Effector memory CD8-positive, alpha-beta T cell (primary cell): ENCODE measurements at places on chromosomes 2 and 18.

DNA sequence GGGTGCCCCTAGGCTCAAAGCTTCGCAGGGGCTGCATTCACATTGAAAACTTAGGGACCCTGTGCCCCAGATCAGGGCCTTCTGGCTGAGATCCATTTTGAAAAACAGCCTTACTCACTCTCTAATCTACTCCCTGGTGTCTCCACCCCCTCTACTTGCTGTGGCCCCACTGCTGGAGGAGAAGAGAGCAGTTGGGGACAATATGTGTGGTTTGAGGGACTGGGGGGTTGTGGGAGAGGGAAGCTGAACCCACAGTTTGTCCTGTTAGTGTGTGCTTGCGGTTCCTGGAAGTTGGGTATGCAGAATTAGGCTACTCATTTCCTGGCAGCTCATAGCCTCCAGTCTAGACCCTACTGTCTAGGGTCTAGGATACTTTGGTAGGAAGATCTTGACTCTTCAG is 211.4 kb downstream of the PRKCE start:
- no peak for DNase-seq

- DNase-seq, result no peak
Measured at GRCh38 chr2:70986499-70987189, 8.0 kb downstream of the TEX261 start.

- DNase-seq, result no peak
Measured at GRCh38 chr2:178110681-178111080, 1.6 kb upstream of the RBM45 start.

DNA sequence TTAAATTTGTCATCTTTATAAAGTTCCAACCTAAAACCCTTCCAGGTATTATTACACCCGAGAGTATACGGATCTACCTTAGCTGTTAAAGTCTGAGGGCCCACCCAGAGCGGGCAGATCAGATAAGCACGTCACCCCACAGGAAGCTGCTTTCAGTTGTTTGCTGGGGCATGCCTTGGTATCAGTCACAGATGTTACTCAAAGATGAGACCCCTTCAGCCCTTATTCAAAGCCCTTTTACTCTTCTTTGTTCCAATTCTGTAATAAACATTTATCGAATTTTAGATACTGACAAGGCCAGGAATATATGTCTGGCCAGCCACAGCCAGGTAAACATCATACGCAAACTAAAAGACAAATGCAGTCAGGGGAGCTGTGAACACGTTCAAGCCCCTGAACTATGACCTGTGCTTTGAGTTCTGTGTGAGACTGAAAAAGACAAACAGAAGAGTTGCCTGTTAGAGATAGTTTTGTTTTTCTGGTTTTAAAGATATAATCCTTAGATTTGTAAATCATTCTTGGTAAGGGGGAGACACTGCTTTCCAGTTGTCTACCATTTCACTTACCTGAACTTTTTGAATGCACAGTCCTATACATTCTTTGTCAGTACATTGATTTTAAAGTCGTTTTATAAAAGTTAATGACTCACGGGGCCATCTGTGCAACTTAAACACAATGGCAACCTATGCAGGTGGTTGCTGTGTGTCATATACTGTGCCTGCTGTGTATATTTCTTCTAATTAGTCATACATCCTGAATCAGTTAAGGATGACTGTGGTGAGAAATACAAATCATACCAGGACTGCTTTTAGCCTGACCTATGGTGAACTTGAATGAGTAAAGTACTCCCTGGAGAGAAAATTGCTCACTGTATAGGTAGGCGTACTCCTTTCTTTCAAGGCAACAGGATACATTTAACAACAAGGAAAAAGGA is 100.5 kb upstream of the ITPRID2 start:
- DNase-seq, result no peak

GRCh38 chr2:19902216-19902740 is 495 bp upstream of the TTC32 start:
- DNase-seq, result no peak

GRCh38 chr2:162182395-162182794 is 30.3 kb upstream of the GCG start:
- DNase-seq, result no peak

- no peak for DNase-seq
Measured at GRCh38 chr18:24161304-24161703, 22.4 kb downstream of the CABYR start.

DNA sequence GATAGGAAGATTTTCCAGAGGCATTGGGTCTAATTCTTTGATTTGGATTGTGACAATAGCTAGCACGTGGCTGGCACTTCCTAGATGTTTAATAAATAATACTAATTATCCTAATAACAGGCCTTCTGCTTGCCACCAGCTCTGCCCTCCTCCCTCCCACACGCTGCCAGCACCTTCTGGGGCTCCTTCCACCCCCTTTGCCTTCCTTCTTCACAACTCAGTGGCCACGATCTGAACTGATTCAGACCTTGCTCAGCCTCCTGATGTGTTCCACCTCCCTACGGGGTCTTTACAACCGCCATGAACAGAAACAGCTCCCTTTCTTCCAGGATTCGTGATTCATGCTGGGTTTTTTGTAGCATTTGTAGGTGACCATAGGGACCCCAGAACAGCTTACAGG is 310.3 kb upstream of the HS6ST1 start:
- no peak for DNase-seq

- DNase-seq, result no peak
Measured at GRCh38 chr2:210189452-210190138, 18.4 kb upstream of the KANSL1L start.

DNA sequence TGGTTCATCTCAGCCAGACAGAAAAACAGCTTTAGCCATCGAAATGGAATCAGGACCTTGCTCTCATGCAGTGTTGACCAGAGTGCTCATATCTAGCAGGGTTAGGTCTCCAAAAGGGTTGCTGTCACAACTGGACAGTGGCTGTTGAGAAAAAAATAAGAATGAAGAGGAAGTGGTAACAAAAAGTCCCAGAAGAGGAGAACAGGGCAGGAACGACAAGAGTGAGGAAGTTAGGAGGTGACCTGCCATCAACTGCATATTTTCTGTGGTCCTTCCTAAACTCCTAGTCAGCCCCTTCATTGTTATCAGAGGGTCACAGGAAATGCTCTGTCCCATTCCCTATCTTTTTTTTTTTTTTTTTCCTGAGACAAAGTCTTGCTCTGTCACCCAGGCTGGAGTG is 188.1 kb upstream of the LINC00305 start:
- no peak for DNase-seq
